ENCODE measurements at places on chromosomes 4 and X. TPM values are rescaled to one million over a fixed set of nuclear protein-coding genes. Genes with fewer than 3 reads are reported as not detected.

The NUP62CL gene
- 2.9 TPM for total RNA-seq

- no peak overlapping the region for H3K4me3 ChIP-seq
- H3K27ac ChIP-seq = no peak overlapping the region
- no peaks in the 10 kb centered on the region for H3K4me1 ChIP-seq
- no peak for DNase-seq
These were observed 217.5 kb upstream of the ADAMTS3 start for GRCh38 chr4:72786401-72786990.

DNA sequence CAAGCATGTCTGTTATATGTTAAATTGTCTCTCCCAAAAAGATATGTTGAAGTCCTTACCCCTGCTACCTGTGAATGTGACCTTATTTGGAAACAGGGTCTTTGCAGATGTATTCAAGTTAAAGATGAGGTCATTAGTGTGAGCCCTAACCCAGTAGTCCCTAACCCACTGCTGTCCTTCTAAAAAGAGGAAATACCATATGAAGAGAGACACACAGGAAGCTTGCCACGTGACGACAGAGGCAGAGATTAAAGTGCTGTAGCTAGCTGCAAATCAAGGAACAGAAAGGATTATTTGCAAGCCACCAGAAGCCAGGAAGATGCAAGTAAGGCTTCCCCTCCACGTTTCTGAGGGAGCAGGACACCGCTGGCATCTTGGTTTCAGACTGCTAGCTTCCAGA, 150.1 kb downstream of the HNRNPD start:
- no peaks in the 10 kb centered on the region for H3K27me3 ChIP-seq
- no peaks in the 10 kb centered on the region for H3K36me3 ChIP-seq
- no peaks in the 10 kb centered on the region for H3K4me1 ChIP-seq
- DNase-seq = no peak
- no peak overlapping the region for H3K4me3 ChIP-seq

- no peak within 1 kb of the TSS for H3K27ac ChIP-seq
- H3K27me3 ChIP-seq = no peaks in the 10 kb centered on the region
- H3K4me1 ChIP-seq = no peaks in the 10 kb centered on the region
- no peak for DNase-seq
- no peaks in the 10 kb centered on the region for H3K36me3 ChIP-seq
These were observed at the start of gene RAB40A for GRCh38 chrX:103519389-103519788. Gene RAB40A, minus strand, starts transcription at chrX:103519489. Its CDS starts 18,733 bp downstream, at chrX:103500756.

The EVC2 gene
- 14.2 TPM for total RNA-seq

The TMEM185A gene
- total RNA-seq = 33.9 TPM

The TMPRSS11B gene
- not detected for total RNA-seq

All from ovary (tissue), 10 donors.